Stimulated activated CD4-positive, alpha-beta T cell treated with anti-CD3 and anti-CD28 coated beads, Interleukin-4, amount 100 ng/mL, for 48 hours (primary cell): ENCODE measurements at places on chromosomes 5 and 9.

GRCh38 chr9:128729766-128730517 is 6.0 kb upstream of the ZDHHC12 start:
- no peak for DNase-seq

DNA sequence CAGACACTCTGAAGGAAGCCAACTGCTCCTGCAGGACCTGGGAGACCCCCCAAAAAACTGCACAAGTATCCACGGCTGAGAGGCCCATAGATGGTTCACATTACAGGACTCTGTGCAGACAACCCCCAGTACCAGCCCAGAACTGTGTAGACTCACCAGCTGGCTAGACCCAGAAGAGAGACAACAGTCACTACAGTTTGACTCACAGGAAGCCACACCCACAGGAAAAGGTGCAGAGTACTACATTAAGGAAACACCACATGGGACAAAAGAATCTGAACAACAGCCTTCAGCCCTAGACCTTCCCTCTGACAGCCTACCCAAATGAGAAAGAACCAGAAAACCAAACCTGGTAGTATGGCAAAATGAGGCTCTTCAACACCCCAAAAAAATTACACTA is 281.2 kb upstream of the RGMB start:
- DNase-seq: no peak

DNA sequence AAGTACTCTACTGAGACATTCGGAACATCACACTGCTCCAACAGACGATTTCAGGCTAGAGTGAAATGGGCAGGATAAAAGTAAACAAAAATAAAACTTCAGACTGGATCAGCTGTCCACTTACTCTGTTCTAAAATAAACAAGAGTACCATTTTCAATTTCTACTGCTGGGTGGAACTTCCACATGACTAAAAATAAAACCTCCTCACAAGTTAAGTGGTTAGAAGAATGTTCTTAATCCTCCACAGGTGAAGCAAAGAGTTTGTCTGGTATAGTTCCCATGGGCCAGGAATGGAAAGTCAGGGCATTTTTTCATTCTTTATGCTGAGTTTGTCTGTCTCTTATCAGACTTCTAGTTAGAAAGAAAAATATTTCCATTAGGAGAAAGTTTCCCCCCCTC is 15.7 kb downstream of the NUDT12 start:
- no peak for DNase-seq

DNA sequence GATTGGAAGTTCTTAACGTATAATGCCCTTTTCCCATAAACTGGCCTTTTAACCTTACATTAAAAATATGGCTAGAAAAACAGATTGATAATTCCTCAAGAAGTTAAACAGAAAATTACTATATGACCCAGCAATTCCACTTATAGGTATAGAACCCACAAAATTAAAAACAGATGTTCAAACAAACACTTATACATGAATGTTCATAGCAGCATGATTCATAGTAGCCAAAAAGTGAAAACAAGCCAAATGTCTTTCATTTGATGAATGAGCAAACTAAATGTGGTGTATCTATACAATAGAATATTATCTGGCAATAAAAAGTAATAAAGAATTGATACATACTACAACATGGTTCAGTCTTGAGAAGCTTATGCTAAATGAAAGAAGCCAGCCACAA is 35.5 kb downstream of the POU5F2 start:
- no peak for DNase-seq

GRCh38 chr5:76867827-76868693 is 18.2 kb downstream of the S100Z start:
- peak; percentile 49 for DNase-seq

DNA sequence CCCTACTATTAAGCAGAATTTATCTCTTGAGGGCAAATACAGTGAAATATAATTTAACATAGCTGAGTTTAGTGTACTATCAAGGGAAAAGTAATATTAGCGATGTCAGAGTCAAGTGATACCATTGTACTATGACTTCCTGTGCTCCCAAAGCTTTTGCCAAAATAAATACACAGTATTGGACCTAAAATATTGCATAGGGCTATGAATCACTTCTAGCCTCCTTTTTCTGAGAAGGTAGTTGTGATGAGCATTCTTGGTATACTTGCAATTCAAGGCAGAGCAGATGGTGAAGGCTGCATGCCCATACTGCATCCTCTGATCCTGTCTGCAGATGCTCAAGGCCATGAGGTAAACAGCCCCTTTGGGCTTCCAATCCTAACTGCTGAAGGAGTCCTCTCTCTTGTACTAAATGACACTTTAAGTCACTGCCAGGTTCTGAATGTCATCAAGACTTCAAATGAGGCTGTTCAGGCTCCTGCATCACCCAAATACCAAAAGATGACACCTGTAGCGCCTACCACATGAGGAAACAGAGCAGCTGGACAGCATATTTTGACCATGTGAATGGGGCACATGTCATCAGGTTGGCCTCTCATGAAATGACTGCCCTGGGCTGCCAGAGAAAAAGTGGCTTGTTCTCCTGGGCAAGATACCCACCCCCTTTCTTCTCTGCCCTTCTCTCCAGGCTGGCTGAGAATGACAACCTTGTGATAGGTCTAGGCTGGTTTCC is 29.7 kb upstream of the PPP2CA start:
- no peak for DNase-seq

DNA sequence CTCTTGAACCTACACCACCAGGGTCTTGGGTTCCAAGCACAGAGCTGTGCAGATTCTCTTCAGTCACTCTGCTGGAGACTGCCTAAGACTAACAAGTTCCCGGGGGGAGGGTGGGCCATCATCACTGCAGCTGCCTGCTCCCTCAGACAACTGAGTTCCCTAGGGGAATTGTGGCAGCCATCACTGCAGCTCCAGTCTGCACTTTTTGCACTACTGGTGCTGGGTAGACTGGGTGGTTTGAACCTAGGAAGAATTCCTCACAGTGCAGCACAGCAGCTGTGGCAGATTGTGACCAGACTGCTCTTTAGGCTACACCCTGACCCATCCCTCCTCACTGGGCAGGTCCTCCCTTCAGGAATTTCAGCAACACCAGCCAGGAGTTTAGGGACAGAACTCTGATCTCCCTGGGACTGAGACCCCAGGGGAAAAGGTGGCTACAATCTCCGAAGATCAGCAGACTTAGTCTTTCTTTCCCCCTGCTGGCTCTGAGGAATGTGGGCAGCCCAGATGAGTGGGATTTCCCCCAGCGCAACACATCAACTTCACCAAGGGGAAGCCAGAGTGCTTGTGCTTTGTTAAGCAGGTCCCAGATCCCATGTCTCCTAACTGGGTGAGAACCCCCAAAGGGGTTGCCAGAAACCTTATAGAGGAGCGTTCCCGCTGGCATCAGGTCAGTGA is 30.9 kb upstream of the RGMB start:
- no peak for DNase-seq

DNA sequence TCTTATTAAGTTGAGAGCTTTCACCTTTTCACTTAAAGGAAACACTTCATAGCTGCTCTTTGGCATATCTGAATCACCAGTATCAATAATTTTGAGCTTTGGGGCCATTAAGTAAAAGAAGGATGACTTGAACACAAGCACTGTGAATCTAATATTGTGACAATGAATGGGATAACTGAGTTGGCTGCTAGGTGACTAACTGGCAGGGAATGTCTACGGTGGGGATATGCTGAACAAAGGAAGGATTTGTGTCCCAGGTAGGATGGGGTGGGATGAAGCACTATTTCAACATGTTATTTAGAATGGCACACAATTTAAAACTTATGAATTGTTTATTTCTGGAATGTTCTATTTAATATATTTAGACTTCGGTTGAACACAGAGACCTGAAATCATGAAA is 123.6 kb downstream of the TEX10 start:
- DNase-seq: no peak

DNA sequence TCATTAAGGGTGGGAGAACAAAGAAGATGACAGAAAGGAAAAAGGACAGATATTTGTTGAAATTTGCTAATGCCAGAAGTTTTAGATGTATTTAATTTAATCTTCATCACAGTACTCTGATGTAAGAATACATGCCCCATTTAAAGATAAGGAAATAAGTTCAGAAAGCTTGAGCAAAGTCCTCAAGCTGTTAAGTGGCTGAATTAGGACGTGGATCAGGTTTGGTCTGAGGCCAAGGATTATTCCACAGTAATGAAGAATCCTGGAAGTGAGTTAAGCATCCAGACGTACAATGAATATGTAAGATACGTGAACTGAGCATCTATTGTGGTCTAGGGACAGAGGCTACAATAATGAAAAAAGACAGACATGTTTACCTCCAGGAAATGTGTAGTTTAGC is 671.3 kb downstream of the PRELID2 start:
- DNase-seq: no peak

- no peak for DNase-seq
These were observed 8.6 kb downstream of the RAB14 start for GRCh38 chr9:121192959-121193640.

DNA sequence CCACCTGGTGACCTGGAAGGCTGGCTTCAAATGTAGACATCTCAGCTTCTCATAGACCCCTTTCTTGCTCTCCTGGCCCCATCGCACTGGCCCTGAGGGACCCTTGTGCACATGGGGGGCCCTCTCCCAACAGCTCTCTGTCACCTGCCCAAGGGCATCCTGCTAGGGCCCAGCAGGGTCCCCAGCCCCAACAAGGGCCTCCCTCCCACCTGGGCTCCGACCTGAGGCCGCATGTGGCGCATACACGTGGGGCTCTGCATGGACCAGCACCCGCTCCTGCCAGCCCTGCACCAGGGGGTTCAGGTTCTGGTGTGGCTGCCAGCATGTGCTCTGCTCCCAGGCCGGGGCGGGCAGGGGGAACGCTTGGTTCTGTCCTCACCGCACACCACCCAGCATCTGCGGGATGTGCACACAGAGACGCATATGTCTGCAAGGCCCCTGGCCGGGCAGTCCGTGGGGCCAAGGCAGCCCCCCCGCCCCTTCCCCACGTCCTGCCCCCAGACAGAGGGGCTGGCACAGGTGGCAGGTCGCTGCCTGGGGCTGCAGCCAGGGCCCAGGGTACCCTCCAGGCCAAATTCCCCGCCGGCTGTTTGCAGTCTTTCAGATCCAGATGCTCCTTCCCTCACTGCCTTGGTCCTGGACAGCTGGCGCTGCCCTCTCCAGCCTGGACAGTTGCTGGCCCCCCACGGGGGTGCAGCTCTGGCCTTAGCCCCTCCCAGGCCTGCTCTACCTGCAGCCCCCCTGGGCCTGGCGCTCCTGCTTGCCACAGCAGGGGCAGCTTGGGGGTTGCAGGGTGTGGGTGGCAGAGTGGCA is 17.9 kb upstream of the NRARP start:
- DNase-seq: no peak

DNA sequence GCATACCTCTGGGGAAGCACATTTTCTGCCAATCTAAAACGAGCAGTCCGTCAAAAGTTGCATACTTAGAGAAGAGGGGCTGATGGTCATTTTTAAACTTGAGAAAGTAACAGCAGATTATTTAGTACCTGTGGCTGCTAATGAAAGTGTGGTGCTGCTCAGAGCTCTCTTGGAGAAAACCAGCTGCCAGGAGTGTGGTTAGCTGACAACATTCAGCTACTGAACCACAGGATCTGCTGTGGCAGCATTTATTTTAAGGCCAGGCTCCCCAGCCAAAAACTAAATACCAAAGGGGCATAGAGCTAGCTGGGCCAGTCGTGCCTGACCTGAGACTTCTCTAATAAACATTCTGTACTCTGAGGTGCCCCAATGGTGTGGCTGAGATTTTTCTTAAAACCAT is 203.6 kb downstream of the EDIL3 start:
- DNase-seq: no peak

GRCh38 chr9:109903515-109904138 is 123.6 kb downstream of the PALM2AKAP2 start:
- DNase-seq: peak; percentile 34

DNA sequence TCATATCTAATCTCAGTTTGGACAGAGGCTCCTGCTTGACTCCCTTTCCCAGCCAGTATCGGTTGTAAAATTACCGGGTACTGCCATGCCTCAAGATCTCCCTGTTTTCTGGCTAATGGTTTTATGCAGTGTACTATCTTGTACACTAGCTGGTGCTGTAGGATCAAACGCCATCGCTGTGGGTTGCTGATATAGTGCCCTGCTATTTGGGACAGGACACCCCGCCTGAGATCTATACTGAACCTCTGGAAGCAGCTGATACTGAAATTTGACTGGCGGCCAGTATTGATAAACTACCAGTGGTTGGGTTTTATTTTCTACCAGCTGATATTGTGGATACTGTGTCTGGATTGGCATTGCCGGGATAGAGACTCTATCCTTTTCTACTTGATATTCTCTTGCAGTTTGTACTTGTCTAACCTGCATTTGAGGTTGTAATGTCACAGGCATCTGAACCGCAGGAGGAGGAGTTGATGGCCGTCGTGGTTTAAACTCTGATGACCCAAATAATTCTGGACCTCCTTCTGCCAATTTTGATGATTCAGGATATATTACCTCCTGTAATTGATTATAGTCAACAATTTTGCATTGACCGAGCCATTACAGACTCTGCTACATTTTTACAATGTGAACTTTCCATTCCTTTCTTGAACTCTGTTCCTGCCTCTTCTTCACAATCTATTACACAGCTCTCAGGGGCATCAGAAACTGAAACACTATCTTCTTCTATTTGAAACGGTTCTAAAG is 112.5 kb upstream of the LARP1 start:
- DNase-seq: no peak

DNA sequence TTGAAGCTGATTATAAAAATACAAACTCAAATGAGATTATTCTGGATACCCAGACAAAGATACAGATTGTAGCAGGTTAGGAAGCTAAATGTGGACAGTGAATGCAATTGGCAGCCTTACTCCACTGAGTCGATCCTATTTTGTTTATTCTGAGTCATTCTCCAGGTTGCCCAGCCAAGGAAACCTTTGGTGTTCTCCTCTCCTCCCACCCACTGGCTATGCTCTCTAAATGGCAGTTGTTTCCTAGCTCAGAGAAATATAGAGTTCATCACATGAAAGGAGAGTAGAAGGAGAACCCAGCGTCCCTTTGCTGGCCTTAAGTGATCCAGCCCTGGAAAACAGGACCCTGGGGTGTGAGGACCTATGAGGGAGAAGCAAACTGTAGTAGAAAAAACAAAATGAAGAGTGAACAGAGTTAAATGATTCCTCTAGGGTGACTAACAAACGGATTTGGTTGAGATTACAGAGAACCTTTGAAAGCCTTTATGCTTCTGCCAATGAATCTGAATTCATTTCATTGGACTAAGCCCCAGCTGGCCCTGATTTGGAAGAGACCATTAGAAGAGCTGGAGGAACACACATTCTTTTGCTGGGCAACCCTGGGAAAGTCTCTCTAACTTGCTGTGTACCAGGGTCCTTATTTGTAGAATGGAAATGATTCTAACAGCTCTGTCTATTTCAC is 95.1 kb downstream of the BRINP1 start:
- DNase-seq: no peak

- no peak for DNase-seq
These were observed 142.9 kb downstream of the BNC2 start for GRCh38 chr9:16727452-16728136.

DNA sequence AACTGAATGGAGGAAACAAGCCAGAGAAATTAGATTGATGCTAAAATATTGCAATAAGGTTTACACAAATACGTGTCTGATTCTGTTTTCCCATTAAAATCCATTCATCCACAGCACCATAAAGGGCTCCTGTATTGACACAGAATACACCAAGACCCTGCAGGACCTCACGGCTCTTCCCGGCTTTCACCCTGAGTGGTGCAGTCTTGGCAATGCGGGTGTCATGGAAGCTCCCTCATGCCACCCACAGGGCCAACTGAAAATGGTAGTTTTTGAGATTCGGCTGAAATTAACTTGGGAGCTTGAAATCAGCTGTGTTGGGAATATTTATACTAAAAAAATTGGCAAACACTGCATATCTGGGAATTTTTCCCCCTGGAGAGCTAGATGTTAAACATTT is 17.3 kb upstream of the EXOC3 start:
- no peak for DNase-seq
